ENCODE measurements at places on chromosomes 2 and 18.

- DNase-seq = no peak
These were observed 8.5 kb upstream of the ATP8B1 start for GRCh38 chr18:57811477-57812125.

DNA sequence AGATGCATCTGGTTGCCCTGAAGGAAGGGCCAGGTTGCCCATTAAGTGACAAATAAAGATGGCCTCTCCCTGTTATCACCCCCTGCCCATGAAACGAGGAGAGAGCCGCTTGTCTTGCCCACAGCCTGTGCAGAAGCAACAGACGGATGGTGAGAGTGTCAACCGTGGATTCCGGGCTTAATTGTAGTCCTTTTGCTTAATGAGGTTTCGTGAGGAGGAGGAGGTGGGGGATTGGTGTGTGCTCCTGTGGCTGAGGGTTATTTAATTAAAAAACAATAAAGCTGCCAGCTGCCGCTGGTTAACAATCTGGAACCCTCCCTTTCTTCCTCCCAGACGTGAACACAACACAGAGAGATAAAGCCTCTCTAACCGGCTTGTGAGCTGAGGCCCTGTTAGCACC, 188.0 kb upstream of the PARD3B start:
- DNase-seq = no peak

- DNase-seq = no peak
These were observed 5.8 kb upstream of the PEX13 start for GRCh38 chr2:61011678-61012077.

GRCh38 chr18:50177294-50177992, 17.5 kb downstream of the MYO5B start:
- DNase-seq = no peak

DNA sequence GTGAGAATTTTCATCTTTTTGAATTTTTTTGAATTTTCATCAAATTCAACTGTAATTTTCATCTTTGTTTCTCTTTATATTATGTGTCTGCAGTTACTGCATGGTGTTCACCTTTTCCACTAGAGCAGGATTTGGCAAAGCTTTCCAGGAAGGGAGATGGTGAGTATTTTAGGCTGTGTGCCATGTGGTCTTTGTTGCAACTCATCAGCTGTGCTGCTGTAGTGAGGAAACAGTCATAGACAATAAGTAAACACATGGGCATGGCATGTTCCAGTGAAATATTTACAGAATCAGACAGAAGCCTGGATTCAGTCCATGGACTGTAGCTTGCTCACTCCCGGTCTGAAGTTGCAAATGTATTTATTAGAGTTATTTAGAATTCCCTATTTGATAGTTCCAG, 120.4 kb downstream of the DCDC2C start:
- DNase-seq = no peak

DNA sequence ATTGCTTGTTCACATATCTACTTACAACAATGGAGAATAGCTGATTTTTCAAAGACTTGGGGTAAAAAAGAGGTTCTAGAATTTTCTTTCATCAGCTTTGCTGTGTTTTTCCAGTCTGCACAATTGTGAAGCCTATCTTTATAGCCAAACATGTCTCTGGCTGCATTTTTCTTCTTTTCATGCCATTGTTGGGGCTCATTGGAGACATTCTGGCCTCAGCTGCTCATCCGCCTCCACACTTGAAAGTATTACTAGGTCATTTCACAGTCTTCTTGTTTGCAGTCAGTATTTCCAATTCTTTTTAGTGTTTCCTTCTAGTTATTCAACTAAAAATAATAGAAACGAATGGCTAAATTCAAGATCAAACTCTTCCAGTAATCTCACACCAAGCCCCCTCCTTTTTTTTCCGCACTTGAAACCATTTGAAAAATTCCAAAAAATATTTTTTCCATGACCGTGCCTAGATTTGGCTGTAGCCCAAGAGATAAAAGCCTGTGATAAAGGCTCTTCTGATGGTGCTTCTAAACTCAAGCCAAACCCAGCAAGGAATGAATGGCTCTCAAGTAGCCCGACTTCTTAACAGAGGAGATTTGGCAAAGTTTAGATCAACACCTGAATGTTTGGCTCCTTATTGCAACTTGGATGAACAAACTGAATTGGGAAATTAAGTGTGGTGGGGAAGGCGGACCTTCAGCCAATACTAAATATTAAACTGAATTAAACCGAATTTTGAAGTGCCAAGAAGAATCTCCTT, 103.4 kb downstream of the NRP2 start:
- no peak for DNase-seq

GRCh38 chr18:67935638-67936037, 419.1 kb upstream of the DSEL start:
- DNase-seq = no peak

DNA sequence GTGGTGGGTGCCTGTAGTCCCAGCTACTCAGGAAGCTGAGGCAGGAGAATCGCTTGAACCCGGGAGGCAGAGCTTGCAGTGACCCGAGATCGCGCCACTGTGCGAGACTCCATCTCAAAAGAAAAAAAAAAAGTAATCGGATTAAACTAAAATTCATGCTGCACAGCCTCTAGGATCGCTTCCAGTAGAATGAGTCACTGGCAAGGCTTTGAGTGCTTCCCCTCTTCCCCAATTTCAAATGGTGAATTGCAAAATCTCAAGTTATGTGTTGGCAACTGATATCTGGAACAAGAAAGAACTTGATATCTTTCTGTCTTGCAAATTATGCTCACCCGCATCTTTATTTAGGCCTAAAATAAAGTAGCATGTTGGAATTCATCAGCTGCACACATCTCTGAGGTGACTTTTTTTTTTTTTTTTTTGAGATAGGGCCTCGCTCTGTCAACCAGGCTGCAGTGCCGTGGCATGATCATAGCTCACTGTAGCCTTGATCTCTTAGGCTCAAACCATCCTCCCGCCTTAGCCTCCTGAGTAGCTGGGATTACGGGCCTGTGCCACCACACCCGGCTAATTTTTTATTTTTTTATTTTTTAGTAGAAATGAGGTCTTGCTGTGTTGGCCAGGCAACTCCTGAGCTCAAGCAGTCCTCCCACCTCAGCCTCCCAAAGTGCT, 12.7 kb downstream of the TTC39C start:
- no peak for DNase-seq

DNA sequence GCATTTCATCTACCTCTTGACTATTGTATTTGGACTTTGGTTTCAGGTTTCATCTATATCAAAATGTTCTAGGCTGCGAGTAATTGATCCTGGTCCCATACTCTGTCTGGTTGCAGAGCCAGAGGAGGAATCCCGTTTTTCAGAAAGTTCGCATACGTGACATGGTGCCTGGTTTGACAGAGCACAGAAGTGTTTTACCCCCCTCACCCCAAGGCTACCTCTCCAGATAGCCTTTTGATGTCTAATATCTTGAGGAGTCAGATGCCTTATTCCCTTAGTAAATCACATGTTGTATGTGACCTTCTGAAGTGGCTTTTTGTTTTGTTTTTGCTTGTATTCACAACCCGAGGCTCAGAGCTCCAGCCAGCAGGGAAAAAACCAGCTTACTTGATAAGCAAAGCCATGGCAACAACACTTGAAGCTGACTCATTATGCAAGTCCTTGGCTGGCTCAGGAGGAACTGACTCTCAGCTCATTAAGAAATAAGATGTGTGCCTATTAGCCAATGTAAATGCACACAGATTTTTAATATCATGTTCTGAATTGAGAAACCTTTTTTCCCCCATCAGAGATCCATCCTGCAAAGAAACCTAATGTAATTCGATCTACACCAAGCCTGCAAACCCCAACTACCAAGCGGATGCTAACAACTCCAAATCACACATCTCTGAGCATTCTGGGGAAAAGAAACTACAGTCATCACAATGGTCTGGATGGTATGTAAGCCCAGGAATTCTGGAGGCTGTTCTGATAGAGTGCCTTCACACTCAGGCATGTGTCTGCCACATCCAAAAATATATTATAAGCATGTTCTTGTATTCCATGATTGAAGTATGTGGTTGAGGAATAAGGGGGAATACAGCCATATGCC, 41.4 kb downstream of the OXER1 start:
- DNase-seq = peak; percentile 17

DNA sequence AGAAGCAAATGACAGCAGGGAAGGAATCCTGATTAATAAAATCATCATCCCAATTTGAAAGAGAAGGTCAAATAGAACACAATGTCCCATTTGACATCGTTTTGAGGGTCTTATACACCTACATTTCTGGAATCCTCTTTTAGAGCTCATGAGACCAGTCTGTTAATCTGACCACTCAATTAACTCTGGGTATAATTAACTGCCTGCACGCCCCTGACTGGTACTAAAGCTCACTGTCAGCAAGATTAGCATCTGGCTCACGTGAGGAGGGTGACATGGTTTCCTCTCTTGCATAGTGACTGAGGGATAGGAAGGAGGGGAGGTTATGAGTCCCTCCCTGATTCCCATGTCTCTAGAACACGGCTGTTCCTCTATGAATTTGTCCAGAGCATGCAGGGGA, 124.3 kb downstream of the ICOS start:
- DNase-seq = no peak

DNA sequence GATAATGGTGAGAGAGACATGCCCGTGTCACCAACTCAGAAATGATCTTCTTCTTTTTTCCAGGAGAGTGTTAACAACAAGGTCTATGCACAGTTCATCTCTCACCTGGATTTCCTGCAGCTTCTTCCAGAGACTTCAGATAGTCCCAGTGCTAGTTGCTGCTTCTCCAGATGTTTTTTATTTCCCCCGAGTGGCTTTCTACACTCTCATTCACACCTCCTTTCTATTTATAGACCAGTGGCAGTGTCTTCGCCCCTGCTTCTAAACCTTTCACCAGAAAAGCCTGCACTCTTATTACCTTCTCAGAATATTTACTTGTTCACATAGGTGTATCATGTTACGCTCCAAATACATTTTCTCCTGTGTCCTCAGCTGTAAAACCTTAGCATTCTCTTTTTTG, 558.8 kb upstream of the CHAC2 start:
- DNase-seq = no peak

- no peak for DNase-seq
These were observed 45.5 kb upstream of the FRZB start for GRCh38 chr2:182911813-182912517.

GRCh38 chr2:64298161-64298560, 153.9 kb upstream of the PELI1 start:
- no peak for DNase-seq

DNA sequence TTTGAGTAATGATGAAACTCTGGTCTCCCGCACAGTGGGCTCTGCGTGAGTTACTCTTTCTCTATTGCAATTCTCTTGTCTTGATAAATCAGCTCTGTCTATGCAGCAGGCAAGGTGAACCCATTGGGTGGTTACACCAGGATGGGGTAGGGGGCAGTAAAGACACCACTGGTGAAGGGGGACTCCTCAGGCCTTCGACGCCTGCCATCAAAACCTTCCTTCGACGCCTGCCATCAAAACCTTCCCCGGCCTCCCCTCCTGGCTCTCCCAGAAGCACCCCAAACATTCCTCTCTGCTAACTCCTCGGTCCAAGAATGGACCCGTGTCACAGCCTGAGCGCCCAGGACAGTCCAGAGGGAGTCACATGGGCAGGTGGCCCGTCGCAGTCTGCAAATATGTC, 4.8 kb upstream of the STARD7 start:
- DNase-seq = no peak

DNA sequence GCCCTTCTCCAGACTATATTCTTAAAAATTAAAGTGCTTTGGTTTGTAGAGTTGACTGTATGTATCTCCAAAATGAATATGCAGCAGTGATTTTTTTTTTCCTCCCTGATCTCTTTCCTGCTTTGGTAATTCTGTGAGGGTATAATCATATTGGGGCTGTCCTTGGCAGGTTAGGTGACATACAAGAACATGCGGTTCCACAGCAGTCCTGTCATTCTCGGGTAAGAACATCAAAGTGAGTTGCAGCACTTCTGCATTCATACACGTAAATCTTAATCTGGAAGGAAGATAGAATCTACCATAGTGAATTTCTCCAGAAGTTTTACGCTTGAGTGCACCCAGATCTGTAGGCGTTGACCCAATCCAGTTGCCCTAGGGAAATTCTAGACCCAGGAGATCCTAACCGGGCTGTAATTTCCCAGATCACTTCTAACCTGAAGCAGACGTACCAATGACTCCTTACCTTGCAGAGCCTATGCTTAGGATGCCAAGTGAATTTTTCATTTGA, 109.4 kb downstream of the PRPF40A start:
- no peak for DNase-seq

DNA sequence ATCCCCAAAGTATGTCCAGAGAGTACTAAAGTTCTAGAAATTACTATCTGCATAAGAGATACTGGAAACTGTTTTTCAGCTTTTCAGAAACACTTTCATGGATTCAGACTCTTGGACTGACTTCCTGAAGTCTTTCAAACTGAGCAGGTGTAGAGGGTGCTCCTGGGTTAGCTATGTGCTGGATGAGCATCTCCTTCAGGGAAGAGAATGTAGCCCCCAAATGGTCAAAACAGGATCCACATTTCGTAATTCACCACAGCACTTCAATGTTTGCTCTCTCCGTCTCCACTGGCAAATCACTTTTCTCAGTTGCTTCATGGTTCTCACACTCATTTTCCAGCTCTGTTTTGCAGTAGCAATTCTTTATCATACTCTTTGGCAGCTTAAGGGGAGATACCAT, 23.2 kb upstream of the SATB2 start:
- DNase-seq = no peak

GRCh38 chr2:8794923-8795825, 42.2 kb downstream of the KIDINS220 start:
- no peak for DNase-seq

- DNase-seq = no peak
These were observed 26.3 kb downstream of the CNGA3 start for GRCh38 chr2:98372579-98372978.

- no peak for DNase-seq
These were observed 124.9 kb downstream of the NRP2 start for GRCh38 chr2:205807229-205807628.

DNA sequence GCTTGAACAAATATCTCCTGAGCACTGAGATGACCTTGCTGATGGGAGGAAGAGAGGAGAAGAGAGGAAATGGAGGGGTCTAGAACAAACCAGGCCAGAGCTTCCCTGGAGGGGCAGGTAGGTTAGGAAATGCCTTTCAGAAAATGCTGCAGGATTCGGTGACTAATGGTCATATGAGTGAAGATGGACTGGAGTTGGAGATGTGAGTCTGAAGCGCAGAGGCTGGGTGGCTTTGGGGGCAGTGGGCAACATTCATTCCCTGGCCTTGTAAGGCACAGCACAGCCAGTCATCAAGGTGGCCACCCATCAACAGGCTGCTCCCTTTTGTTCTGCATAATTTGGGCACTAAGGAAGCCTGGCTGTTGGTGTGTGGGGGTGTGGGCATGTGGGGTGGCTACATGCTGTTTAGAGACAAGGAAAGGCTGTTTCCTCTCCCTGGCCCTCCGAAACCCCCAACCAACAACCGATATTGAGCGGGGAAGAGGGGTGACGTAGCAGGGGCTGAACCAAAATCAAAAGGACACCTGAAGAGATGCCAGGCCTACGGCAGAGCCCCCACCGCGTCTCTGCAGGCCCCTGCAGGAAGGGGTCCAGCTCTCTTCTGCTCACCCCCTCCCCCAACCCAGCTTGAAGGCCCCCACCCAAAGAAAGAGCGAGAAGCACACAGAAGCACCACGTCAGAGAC, 1.5 kb downstream of the SLC30A3 start:
- no peak for DNase-seq

GRCh38 chr2:96801005-96801785, 14.9 kb upstream of the CNNM3 start:
- peak; percentile 75 for DNase-seq

GRCh38 chr2:119066272-119066804, 92.2 kb downstream of the C1QL2 start:
- no peak for DNase-seq

All from CD4-positive, alpha-beta T cell treated with Interleukin-12 subunit alpha and Interleukin-12 subunit beta, for 1 hour (primary cell).